ENCODE measurements at places on chromosomes 6 and 20. TPM values are rescaled to one million over a fixed set of nuclear protein-coding genes. Genes with fewer than 3 reads are reported as not detected.

GRCh38 chr6:169738204-169738975 is 13.0 kb downstream of the DYNLT2 start:
- no peak for DNase-seq

Gene FAM209A
- not detected for total RNA-seq

DNA sequence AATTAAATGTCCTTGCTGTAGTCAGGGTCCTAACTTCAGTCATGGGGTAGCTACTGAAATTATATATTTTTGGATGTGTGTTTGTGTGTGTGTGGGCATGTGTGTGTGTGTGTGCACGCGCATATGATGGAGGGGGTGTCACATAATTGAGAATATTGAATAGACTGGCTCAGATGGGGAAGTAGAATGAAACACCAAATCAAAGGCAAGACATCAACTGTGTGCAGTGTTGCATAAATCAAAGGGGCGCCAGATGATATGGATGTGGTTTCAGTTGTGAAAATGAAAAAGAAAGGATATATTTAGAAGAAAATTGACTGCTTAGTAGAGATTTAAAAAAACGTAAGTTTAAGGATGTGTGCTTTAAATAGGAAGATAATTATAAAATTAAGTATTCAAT is 144.2 kb upstream of the CEP162 start:
- DNase-seq = no peak

- peak; percentile 79 for DNase-seq
Observed at GRCh38 chr6:3773678-3774298, 22.3 kb upstream of the PXDC1 start.

DNA sequence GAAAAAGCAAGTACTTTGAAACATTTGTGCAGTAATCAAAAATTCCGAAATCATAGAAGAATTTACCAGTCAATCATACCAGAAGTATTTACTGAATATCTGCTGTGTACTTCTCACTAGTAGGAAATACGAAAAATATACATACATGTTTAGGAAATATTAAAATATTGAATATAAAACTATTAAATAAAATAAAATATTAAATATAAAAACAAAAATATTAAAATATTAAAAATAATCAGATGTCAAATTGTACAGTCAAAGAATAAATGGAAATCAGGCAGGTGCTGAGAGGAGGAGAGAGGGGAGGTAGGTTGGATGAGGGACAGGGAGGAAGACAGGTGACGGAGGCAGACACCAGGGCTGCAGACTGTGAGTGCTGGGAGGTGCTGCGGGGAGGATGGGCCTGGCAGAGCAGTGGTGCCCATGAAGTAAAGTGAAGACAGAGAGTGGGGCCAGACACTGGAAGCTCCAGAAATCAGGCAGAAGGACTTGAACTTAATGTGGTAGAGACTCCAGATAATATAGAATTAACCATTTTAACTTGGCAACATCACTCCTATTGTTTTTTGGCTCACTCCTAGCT is 55.9 kb downstream of the PRKN start:
- DNase-seq = no peak

DNA sequence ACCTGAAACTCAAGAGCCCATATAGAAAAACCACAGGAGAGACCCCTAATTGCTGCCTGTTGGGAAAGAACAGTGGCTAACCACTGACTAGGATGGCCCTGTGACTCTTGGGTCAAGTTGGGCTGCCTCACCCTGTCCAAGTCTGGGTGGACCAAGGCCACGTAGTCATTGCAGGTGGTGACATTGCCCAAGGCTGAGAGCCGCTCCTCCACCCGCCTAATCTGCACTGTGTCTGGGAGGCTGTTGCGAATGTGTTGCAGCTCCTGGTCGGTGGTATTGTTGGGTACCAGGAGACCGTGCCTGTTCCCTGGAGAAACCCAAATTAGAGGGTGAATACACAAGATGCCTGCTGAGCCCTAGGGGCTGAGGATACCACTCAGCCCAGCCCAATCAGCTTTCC is 2.6 kb upstream of the MMP24OS start:
- no peak for DNase-seq

Gene RIPPLY2
- not detected for total RNA-seq

Gene SIRPB1
- 6.5 TPM for total RNA-seq

Gene FABP7
- total RNA-seq = not detected

GRCh38 chr6:90444160-90444714 is 142.6 kb downstream of the MAP3K7 start:
- no peak for DNase-seq

- DNase-seq = no peak
Observed at GRCh38 chr6:17483391-17484016, 90.1 kb downstream of the CAP2 start.

GRCh38 chr6:37027036-37027720 is 21.7 kb downstream of the FGD2 start:
- no peak for DNase-seq
